ENCODE measurements at places on chromosomes 12 and 14. TPM values are rescaled to one million over a fixed set of nuclear protein-coding genes. Genes with fewer than 3 reads are reported as not detected.

KRT73 gene
- total RNA-seq = not detected

ALX1 gene
- not detected for total RNA-seq

WNT1 gene
- not detected for total RNA-seq

IKBIP gene
- 6.8 TPM for total RNA-seq

EML5 gene
- 0.93 TPM for total RNA-seq

IL26 gene
- not detected for total RNA-seq

PIWIL1 gene
- total RNA-seq = not detected

MFAP5 gene
- total RNA-seq = 4.6 TPM

TBX5 gene
- total RNA-seq = not detected

GPRC5D gene
- 0.27 TPM for total RNA-seq

TPH2 gene
- not detected for total RNA-seq

PRIMA1 gene
- total RNA-seq = 4.4 TPM

KRT2 gene
- not detected for total RNA-seq

SLC5A8 gene
- total RNA-seq = 0.30 TPM

ARHGAP9 gene
- 5.5 TPM for total RNA-seq

NDUFA12 gene
- total RNA-seq = 136 TPM

KRT77 gene
- not detected for total RNA-seq

CFAP251 gene
- 0.93 TPM for total RNA-seq

NRIP2 gene
- total RNA-seq = 0.49 TPM

CCT2 gene
- 104 TPM for total RNA-seq

SLC6A15 gene
- 0.32 TPM for total RNA-seq
